ENCODE measurements at places on chromosomes 6 and 20.

- DNase-seq: no peak
Measured at GRCh38 chr6:53724501-53724900, 58.9 kb upstream of the KLHL31 start.

DNA sequence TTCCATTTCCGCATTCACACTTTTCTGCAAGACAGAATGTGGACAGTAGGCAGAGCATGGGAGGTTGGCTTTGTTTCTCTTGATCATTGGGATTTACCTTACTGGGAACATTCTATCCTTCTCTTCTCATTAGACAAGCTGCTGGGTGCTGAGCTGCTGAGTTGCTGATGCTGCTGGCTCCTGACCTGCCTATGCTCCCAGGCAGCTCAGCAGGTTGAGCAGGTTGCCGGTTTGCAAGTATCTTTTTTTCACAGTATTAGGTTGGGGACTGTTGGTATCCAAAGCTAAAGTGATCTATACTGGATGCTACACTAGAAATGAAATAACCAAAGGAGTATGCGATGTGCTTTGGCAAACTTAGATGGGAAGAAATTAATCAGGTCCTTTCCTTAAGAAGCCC is 23.7 kb upstream of the ADGRF4 start:
- no peak for DNase-seq

- no peak for DNase-seq
Measured at GRCh38 chr20:58832457-58832856, 18.2 kb downstream of the GNAS-AS1 start.

- no peak for DNase-seq
Measured at GRCh38 chr6:23650676-23651075, 475.3 kb upstream of the NRSN1 start.

- peak; percentile 32 for DNase-seq
Measured at GRCh38 chr6:43708860-43709653, 21.5 kb upstream of the MRPS18A start.

DNA sequence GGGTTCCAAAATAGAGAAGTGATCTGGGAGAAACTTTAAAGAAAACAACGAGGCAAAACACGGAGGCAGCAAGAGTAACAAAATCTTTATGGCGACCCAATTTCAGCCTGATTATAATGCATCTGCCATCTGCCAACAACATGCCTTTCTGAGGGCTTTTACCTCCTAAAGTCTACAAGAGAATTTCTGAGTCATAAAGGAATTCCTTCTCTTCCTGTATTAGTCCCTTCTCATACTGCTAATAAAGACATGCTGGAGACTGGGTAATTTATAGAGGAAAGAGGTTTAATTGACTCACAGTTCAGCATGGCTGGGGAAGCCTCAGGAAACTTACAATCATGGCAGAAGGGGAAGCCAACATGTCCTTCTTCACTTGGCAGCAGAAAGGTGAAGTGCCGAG is 226.6 kb downstream of the HACE1 start:
- peak; percentile 82 for DNase-seq
